ENCODE measurements at places on chromosomes 2 and 18.

DNA sequence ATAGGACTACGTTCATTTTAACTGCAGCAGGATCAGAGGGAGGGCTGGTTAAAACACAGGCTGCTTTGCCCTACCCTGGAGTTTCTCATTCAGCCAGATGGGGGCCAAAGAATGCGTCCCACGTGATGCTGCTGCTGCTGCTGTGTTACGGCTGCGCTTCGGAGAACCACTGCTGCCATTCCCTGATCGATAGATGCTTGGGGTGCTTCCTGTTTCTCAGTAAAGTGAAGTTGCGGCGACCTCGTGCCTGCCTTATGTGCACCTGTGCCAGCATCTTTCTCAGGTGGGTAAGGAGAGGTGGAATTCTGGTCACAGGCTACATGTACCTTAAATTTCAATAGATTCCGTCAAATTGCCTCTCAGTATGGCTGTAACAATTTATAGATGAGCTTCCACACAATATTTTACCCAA, 24.7 kb upstream of the TOGARAM2 start:
- DNase-seq: peak; percentile 28

- DNase-seq: no peak
Observed at GRCh38 chr2:20648206-20648605, 2.7 kb downstream of the HS1BP3 start.

DNA sequence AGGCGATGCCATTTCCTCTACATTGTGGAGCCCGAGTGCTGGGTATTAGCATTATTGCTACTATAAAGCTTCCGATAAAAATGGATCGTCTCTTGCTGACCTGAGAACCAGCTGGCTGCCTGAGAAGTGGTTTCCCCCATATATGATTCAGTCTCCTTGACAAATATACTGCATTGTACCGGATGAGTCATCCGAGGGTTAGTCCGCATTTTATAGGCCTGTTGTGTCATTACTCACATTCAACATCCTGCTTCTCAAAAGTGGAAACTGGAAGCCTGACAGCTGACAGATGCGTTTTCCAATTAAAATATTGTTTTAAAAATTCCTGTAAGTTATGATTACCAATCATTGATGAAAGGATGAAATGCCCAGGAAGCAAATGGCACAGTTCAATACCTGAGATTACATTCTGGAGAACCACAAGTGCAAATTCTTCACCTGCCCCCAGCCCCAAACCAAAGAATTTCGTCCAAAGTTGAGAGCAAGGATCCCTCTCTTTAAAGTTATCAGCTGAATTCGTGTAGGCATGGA, 65.7 kb downstream of the SPRED2 start:
- peak; percentile 46 for DNase-seq

GRCh38 chr18:34592961-34593382, 117.1 kb upstream of the DTNA start:
- no peak for DNase-seq

DNA sequence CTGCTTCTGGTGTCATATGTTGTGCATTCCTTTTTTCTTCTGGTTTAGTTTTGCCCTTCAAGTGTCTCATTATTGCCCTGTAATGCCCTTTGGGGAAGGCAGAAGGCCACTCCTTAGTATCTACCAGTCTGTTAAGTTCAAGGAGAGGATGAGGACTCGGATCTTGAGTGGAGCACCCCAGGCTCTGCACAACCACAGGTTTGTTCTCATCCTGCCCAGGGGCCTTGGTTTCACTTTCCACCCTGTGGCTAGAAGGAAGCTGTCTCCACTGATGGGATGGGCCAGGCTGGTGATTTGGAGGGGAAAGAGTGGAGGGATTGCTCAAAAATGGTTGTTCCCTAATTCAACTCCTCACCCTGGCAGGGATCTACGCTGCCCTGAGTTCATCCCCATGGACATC, 30.2 kb upstream of the RAB11FIP5 start:
- no peak for DNase-seq

GRCh38 chr2:46284260-46284659, 12.9 kb upstream of the EPAS1 start:
- no peak for DNase-seq

DNA sequence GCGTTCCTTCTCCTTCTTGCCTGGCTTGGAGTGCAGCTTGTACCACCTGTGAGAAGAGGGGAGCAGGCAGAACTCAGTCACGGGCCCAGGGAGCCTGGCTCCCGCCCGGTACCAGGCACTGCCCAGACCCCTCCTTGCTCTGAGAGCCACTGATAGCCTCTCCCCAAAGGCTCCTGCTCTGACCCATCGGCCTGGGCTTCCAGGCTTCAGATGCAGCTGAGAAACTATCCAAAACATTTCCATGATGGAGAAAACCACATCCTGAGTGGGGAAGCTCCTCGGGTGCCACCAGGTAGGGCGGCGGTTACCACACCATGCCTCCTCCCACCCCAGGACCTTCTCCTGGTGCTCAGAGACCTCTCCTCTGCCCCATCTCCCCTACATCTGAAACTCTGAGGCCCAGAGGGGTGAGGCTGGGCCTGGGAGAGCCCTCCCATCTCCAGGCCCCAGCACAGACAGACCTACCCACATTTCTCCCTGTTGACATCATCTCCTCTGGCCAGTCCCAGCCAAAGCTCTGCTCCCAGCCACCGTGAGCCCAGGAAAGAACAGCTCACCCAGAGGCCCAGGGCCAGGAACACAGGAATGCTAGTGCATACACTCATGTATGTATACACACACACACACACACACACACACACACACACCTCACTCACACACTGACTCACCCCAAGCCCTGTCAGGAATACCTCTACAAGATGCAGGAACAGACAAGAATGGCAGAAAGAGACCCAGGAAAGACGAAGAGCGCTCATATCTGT, 17.9 kb upstream of the SFXN5 start:
- no peak for DNase-seq

GRCh38 chr2:234550511-234551107, 53.7 kb upstream of the ARL4C start:
- peak; percentile 64 for DNase-seq

DNA sequence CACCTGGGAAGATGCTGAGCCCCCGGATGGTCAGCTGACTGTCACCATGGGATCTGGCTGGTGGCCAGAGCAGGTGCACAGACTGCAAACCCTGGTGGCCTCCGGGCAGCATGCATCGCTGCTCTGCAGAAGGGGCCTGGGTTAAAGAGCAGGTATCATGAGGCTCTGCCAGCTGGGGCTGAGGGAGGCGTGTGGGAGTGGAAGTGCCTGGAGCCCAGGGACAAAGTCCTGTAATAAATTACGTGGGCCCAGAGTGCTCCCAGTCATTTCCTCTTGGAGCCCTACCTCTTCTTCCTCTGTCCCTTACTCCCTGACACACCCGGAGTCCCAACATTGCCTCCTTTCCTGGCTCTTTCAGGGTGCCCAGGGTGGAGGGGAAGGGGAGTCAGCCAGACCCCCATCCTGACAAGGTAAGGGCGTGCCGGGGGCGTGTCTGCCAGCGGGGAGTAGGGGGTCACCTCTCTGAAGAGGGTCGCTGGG, at the start of gene MYO7B:
Gene MYO7B, plus strand, starts transcription at position 262 of the 480 bp plus-strand sequence. CDS start 24,040 bp downstream, outside the sequence.
- DNase-seq: no peak

DNA sequence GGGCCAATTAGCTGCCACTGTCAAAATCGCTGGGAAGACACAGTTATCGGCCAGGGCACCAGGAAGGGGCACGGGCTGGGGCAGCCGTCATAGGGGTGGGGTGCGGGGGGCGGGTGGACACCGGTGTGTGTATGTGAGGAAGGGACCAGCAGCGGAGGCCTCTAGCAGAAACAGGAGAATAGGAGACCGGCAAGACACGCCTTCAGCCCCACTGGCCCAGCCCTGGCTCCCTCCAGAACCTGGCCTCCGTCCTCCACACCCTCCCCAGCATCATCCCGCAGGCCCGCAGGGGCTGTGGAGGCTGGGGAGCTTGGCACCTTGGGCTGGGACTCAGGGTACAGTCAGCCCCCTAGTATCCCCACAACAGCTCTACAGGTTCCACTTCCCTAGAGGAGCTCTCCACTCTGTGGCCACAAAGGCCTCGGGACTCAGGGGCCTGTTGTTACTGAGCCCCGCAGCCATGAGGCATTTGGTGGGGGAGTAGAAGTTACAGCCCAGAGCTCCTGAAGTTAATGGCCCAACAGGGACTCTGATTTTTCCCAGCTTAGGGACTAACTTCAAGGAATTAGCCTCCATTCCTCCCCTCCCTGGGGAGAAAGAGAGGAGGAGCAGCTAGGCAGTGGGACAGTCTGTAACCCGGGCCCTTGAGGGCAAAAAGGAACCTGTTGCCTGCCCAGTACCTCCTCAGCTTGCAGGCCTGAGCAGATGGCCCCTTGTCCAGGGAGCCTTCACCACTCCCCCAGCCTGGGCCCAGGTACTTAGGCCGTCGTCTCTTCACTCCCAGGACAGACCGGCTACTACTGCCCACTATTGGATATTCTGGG, 19.9 kb downstream of the SH2D6 start:
- DNase-seq: no peak

- no peak for DNase-seq
Observed at GRCh38 chr2:215421859-215422461, 13.9 kb downstream of the FN1 start.

GRCh38 chr18:32174719-32175118, 15.1 kb upstream of the MEP1B start:
- no peak for DNase-seq

DNA sequence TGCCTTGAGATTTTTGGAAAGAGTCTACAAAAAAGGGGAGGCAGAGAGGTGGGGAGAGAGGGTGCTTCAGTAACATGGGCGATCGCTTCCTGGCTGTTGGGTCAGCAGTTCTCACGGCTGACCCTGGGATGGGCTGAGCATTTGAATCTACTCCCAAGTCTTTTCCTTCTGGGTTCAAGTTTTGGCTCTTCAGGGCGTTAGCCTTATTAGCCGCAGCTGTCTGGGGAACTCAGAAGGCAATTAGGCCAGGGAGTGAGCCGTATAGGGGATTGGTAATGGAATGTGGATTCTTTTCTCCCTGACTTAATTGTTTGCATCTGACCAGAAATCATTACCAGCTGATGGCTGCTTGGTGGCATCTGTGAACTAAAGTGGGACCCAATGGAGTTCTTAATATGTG, 250.5 kb upstream of the SKOR2 start:
- no peak for DNase-seq

DNA sequence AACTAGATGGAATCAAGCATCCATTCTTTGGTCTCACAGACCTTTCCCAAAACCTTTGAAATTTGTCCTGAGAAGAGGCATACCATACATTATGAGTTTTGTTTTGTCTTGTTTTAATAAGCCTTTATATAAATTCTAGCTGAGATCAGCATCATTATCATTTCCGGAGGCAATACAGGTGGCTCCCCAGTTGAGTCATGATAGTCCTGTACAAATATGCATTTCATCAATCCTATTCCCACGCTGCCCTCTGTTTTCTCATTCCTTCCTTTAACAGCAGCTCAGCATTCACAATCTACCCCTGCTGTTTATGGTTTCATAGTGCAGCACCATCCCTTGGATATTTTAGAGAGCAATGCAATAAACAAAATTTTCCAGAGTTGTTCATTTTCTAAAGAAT, 216.7 kb downstream of the TXNL1 start:
- no peak for DNase-seq

GRCh38 chr2:1026141-1026540, 75.5 kb downstream of the SNTG2 start:
- DNase-seq: no peak

Measured in CD4-positive, alpha-beta T cell treated with Interleukin-4 for 1 hour (primary cell).